Muscle of leg (tissue), 16 donors: ENCODE measurements at places on chromosomes 3 and 15. TPM values are rescaled to one million over a fixed set of nuclear protein-coding genes. Genes with fewer than 3 reads are reported as not detected.

DNA sequence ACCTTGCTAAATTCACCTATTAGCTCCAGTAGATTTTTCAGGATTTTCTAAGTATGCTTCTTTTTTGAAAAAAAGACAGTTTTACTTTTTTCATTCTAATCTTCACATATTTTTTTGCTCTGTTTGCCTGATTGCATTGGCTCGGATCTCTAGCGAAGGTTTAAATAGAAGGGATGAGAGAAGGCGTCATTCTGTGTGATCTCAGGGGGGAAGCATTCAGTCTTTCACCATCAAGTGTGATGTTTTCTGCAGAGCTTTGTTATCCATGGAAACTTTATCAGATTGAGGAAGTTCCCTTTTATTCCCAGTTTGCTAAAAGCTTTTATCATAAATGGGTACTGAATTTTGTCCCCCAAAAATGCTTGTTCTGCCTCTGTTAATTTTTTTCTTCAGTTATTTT is 120.3 kb downstream of the LRRK1 start:
- DNase-seq, result no peak

DNA sequence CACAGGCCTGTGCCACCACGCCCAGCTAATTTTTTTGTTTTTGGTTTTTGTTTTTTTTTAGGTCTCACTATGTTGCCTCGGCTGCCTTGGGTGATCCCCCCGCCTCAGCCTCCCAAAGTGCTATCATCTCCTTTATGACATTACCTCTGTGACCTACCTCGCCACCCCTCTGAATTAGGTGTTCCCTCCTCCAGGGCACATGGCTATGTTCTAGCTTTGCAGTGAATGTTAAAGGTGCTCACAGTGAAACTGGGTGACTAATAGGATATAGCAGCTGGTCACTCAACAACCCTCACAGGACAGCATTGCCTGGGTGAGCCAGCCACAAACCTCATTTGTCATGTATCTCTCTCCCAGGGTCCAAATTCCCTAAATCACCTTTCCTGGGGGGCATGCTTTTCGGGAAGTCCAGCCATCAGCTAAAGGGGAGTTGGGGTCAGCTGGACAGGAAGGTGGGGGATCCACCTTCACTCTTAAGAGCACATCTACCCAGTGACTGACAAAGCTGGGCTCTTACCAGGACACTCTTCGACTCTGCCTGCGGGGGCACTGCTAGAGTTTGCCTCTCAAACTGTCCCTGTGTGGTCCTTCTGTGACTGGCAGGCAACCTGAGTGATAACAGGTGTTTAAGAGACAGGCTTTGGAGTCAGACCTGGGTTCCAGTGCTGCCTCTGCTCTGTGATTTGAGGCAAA is 1.6 kb upstream of the TTLL3 start:
- no peak for DNase-seq

DNA sequence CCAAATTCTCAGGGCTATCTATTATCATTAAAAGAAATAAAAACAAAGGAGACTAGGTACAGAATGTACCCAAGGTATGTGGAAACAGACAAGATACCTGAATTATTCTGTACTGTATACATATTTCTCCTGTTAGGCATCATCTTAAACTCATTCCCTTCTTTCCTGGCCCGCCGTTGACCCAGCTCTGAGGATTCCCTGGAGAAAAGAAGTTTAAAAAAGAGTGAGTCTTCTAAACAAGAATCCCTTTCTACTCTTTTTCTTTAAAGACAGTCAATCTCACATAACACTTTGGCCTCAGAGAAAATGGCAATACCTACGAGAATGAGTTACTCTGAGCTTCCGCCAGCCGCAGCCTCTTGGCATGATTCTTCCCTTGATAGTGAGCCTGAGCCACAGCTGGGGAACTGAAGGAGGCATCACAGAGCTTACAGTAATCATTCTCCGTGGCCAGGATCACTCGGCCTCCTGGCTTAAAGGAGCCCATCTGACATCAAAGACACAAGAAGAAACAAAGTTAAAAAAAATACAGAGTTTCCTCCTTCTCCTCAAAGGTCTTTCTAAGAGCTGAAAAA is 44.2 kb downstream of the ZMAT3 start:
- peak; percentile 45 for DNase-seq

GRCh38 chr3:104943974-104944373 is 422.7 kb upstream of the ALCAM start:
- no peak for DNase-seq

DNA sequence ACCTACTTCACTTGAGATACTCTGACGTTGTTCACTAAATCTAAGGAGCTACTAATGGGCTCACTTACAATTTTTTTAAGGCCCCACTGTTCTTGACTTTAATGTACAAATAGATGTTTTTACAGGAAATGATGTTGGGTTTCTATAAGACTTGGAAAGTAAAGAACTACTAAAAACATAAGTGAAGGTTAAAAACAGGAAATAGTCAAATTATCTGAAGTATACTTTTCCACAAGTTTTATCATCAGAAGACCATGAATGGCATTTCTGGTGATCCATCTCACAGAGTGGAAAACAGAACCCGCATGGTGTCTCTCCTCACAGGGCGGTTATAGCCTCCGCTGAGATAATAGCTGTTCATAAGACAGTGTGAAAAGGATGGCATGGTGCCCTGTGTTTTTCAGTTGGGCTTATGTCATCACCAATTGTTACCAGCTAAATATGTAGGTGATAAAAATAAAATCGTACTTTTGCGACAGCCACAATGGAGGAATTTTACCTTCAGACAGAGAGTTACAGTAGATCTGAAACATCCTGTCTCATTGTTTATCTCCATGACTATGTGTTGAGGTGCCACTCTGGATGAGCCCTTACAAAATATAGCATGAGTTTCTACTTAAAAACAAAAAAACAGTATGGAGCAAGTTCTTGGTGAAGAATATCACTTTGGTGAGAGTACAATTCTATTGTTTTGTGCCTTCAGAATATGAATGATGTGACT is 462.4 kb downstream of the RAP2B start:
- DNase-seq, result no peak

GRCh38 chr3:33402936-33403335 is 37.3 kb downstream of the UBP1 start:
- no peak for DNase-seq

DNA sequence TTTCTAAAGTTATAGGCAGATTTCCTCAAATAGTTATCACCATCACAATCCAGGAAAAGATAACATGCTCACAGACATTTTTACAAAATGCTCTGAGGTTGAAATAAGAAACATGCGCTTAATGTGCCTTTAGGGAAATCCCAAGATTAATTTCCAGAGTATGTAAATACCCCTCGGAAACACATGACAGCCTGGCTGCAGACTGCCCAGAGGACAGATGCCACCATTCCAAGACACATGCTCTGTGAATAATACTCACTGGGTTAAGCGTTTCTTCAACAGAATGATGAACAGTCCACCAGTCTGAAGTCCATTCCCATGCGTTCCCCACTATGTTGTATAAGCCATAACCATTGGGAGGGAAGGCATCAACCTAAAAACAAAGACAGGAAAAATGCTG is 56.5 kb downstream of the SUMF1 start:
- DNase-seq, result no peak

- no peak for DNase-seq
These were observed 186.3 kb upstream of the ATP11B start for GRCh38 chr3:182606905-182607504.

DNA sequence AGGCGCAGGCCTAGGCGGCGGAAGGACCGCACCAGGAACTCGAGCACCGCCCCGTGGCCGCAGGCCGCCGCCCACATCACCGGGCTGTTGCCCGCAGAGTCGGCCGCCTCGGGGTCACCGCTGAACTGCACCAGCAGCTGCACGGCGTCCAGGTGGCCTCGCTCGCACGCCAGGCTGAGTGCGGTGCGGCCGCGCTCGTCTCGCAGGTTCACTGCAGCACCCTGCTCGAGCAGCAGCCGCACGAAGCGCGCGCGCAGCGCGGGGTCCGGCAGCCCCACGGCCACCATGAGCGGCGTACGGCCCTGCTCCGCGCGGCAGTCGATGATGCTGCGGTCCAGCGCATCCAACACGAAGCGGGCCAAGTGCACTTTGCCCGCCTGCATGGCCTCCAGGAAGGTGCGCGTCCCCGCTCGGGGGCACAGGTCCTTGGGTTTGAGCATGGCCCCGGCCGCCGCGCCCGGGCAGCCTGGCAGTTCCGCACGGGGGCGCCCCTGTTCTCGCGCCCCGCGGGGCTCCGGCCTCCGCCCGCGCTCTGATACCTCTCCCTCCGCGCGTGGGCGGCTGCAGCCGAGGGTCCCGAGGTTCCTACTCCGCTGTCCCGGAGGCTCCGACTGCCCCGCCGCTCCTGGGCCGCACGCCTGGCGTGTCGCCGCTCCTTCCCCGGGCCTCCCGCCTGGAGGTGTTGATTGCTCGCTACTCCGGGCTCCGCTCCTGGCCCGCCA is 556 bp downstream of the ANKRD63 start:
- DNase-seq, result no peak

DNA sequence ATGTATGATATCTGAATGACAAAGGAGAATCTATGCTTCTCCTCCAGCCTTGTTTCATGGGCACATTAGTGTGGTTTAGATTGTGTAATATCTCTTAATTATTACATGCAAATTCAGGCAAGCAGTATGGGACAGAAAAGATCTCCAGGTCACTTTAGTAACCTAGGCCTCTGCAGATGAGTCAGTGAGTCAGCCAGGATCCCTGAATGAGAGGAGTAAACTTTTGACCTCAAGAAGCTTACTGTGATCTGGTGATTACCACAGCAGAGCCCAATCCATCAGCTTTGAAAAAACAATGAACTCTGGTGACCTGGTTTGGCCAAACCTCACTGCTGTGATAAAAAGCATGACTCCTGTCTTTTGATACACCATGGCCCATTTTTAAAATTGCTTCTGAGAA is 107.8 kb downstream of the LRRN1 start:
- DNase-seq, result no peak

GRCh38 chr3:173109143-173109542 is 31.9 kb downstream of the SPATA16 start:
- DNase-seq, result no peak

- peak; percentile 14 for DNase-seq
These were observed 28.3 kb upstream of the MINDY4B start for GRCh38 chr3:150933473-150933995.

GRCh38 chr3:115693868-115694267 is 70.6 kb downstream of the GAP43 start:
- DNase-seq, result no peak

GRCh38 chr15:81268881-81269601 is 54.9 kb downstream of the STARD5 start:
- DNase-seq, result no peak

- DNase-seq, result no peak
These were observed 120.4 kb upstream of the MEF2A start for GRCh38 chr15:99445272-99445850.

DNA sequence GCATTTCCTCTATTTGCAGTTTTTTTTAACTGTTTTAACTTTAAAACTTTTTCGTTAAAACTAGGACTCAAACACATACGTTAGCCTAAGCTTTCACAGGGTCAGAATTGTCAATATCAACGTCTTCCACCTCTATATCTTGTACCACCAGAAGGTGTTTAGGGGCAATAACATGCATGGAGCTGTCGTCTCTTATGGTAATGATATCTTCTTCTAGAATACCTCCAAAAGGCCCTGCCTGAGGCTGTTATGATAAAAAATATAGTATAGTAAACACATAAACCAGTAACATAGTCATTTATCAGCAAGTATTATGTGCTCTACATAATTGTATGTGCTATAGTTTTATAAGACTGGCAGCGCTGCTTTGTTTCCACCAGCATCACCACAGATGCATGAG is 76.3 kb upstream of the MLF1 start:
- no peak for DNase-seq

DNA sequence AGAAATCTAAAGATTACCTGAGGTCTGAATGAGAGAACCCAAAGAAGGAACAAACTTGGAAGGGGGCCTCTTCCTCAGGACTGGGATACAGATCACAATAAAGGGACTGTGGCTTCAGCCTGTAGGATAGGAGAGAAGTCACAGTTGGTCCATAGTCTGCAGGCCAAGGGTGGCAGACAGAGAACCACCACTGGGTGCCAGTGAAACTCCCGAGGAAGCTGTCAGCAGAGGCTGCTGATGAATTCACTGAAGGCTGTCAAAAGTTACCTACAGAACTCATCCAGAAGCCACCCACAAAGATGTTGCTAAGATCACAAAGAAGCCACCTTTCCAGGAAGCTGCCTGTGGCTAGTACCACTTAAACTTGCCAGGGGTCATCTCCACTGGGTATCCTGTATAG is 78.5 kb downstream of the TMCO5A start:
- no peak for DNase-seq

DNA sequence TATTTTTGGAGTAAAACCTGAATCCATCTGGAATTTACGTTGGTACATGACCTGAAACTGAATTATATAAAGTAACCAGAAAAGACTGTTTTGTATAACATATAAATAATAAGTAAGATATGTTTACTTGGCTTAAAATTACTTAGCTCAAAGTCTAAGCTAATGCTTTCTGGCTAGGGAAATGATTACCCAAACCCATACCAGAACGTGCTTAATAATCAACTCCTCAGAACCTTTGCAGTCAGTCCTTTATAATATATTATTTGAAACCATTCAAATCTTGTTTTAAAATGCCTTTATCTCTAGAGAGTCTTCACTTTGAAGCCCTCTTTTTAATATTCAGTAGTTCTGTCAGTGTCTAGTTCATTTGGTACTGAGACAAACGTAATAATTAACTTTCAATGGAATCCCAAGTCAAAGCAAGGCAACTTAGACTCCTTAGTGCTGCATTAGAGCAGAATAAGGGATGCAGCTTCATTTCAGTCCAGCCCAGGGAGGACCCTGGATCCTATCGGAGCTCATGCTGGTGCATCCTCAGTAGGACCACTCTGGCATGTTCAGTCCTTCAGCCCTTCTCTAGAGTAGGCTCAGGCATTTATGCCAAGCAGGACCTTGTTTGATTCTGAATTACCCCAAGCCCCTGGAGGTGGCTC is 81.6 kb downstream of the MME start:
- DNase-seq, result no peak

GRCh38 chr3:20125897-20126296 is 60.1 kb downstream of the SGO1 start:
- peak; percentile 71 for DNase-seq

- DNase-seq, result no peak
These were observed 146.7 kb downstream of the RPLP1 start for GRCh38 chr15:69599271-69599670.

DNA sequence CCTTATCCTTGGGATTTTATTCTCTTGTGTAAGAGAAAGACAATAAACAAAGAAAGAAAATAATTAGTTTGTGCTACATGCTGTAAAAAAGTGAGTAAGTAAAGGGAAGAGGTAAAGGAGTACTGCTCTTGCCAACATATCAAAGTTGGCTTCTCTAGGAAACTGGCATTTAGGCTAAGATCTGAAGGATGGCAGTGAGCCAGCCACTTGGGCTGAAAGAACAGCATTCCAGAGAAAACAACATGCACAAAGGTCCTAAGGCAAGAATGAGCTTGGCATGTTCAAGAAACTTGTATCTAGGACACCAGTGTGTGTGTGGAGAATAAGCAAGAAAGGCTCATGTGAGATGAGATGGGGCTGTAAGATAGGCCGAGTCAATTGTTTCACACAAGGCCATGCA is 245.5 kb upstream of the MANF start:
- DNase-seq, result no peak

The SPINK8 gene
- total RNA-seq, result not detected

The MYZAP gene
- 2.9 TPM for total RNA-seq

The GCSAM gene
- total RNA-seq, result 0.31 TPM

The GOLGA8T gene
- 0.27 TPM for total RNA-seq

The SELENOT gene
- total RNA-seq, result 60.4 TPM

The AMIGO3 gene
- 1.2 TPM for total RNA-seq

The POPDC2 gene
- 16.1 TPM for total RNA-seq

The CRYGS gene
- 2.5 TPM for total RNA-seq

The SNRK gene
- total RNA-seq, result 37.5 TPM

The AGBL1 gene
- total RNA-seq, result 18.1 TPM

The ACY1 gene
- total RNA-seq, result 13.8 TPM

The RYR3 gene
- total RNA-seq, result 22.0 TPM

The PTX3 gene
- total RNA-seq, result 5.6 TPM

The CDHR4 gene
- total RNA-seq, result not detected
